SIG-M5 (cell line): ENCODE measurements at places on chromosomes 6 and 20.
A peak's percentile ranks its signal among the peaks of the same experiment; 100 is the strongest.

DNA sequence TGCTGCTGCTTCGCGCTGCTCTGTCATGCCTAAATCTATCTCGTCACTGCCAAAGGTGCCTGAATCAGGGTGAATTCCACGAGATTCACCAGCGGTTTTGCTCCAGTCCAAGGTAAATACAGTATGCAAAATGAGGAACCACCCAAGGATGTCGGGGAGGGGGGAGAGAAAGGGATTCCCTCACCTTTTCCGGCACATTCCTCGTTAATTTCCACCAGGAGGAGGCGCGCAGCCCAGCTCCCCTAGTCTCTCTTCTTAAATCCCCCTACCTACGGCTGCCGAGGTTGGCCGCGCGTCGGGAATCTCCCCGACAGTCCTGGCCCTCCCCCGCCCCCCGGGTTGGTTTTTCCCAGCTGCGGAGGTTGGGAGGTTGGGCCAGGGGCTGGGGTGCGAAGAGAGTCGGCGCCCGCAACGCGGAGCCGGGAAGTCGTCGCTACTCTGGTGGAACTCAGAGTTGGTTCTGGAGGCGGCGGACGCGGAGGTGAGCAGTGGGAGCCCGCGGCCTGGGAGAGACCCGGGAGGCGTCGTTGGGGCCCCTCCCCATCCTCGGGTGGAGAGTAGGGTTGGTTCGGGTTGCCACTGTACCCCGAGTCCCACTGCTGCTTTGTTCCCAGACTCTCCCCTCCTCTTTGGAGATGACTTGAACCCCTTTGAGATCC, at the start of gene TPBG:
Gene TPBG (plus strand): TSS at position 390 of the 659 bp plus-strand sequence. CDS start 1,145 bp downstream, outside the sequence.
- no peak for DNase-seq

- DNase-seq = no peak
These were observed 41.2 kb downstream of the ZHX3 start for GRCh38 chr20:41276317-41276751.

DNA sequence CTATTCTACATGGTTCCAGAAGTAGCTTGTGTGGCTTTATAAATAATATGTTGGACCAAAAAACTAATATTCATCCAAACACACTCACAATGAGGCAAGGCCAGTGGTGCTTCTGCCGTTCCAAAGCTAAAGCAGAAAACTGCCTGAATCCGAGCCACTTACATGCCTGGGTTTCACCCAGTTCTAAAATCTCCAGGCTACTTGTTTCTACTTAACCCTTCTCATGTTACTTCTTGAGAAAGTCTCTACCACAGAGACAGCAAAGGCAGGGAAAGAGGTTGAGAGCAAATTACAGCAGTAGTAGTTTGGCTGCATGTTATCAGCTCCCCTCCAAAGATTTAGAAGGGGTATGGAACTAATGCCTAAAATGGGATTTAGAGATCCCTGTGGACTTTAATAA, 62.0 kb downstream of the FAXC start:
- DNase-seq = no peak

- no peak for DNase-seq
These were observed 38.4 kb downstream of the FAM110A start for GRCh38 chr20:871948-872347.

DNA sequence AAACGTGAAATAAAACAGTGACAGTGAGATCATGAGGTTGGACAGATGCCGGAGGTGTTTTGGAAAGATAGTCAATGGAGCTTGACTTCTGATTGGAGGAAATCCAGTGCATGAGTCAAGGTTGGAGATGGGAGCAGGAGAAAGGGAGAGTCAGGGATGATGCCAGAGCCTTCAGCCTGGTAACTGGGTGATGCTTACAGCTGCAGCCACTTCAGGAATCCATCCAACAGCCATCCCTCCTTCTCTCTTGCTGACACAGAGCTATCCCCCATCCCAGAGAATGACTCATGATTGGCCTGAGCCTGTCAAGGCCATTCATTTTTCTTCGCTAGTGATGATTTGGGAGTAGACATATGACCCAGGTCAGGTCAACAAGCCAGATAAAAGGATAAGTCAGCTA, 112.8 kb downstream of the SAMD5 start:
- DNase-seq = no peak

DNA sequence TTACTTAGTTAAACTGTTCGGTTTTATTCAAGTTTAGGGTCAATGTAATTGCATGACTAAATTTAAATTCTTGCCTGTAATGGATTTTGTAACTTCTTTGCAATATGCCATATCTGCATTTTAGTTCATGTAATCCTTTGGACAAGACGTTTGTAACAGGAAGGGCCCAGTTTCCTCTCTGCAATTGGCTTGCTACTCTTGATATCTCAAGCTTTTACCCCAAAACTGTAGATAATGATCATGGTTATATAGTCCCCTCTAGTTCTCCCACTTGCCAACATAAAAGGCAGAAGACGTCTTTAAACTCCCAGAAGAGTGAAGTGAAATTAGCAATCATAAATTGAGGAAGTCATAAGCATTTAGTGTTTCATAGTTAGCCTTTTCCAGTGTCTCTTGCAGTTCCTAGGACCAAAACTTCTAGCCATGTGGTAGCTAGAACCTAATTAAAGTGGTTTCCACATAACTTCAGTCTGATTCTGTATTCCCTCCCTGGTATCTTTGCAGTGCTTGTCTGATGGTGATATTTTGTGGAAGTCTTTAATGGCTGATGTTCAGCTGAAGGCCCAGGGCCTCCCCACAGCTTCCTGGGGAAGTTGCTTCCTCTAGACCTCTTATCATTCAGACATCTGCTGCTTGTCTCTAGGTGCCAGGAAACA, 117.8 kb upstream of the SUPT3H start:
- DNase-seq = peak; percentile 62

- DNase-seq = no peak
These were observed 37.5 kb upstream of the FRMD1 start for GRCh38 chr6:168116438-168116974.

DNA sequence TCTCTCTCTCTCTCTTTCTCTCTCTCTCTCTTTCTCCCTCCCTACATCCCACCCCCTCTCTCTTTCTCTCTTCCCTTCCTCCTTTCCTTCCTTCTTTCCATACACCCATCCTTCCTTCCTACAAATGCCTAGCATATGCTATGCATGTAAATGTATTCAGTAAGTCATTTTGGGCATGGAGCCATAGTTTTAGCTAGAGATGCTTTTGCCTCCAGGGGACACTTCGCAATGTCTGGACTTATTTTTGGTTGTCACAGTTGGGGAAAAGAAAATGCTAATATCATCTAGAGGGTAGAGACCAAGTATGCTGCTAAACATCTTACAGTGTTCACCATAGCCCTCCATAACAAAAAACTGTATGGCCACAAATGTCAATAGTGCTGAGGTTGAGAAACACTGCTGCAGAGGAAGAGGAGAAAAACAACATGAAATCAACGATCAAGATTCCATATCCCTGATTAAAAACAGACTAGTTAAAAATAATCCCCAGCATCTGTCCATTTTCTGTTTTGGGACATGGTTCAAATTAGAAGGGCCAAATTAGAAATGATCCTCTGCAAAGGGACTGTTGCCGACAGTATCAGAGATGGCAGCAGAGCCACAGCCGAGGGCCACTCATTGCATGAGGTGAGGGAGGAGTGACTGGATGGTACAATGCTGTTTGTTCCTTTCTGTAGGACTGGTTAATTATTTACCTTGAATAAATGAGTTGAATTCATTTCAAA, 152.7 kb downstream of the SH3BGRL2 start:
- DNase-seq = no peak

DNA sequence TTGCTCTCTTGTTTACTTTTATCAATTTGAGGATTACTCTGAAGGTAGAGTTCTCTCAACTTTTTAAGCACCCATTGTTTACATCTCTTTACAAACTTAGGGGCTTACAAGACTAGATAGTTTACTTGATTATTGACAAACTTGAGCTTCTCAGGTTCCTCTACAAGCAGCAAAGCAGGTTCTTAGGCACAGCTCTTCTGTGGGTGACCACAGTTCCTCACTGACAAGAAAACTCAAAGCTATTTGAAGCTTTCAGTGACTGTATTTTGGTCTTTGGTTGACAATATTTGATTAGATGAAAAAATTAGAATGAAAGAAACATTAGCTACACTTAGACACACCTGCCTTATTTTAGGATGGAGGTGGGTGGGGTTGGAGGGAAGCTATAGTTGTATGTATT, 327.3 kb upstream of the RUNX2 start:
- no peak for DNase-seq

DNA sequence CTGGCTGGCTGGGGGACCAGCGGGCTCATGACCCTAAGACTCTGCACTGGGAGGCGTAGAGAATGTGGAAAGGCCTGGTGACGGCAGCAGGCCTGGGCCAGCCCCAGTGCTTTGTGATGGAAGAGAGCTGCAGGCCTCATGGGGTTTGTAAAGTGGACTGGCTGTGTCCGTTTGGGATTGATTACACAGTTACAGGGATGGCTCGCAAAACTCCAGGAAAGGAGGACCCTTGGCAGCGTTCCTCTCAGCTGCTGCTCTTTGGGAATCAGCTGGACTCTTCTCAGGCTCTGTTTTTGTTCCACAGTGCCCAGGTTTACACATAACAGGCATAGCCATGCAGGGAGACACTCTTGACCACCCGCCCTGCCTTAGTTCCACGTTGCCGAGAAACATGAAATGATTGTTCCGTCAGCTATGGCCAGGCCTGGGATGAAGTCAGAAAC, 89.0 kb downstream of the SLX4IP start:
- no peak for DNase-seq

DNA sequence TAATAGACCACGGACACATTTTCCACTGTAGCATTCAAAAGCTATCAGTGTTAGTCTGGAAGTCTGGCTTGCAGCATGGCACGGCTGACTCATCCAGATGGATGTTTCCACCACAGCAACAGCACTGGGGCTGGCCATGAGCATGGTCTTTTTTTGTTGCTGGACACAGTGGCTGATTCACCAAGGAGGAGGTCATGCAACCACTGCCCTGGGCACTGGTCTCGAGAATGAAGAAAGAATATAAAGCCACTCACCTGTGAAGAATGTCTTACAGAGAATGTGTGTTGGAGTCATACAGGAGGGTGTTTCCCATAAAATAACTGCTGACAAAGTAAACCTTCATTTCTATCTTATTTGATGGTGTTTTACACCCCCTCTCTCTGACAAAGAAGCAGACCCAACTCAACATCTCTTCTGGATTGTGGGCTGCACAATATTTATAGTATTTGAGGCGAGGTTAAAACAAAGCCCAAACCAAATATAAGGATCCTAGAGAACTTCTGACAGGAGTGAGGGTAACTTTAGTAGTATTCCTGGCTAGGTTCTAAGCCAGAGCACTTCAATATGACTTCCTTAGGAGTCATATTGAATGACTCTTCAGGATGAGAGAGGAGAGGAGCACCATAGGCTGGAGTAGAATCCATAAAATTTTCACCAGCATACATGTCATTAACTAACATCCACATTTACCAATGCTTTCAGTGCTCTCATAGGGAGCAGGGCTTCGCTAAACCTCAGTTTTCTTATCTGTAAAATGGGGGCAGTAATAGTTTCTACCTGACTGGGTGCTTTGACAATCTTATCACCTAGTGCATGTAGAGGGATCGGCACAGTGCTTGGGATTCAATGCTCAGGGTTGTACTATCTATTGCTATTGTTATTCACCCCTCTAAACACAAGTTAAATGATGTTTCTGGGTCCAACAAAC, 121.4 kb downstream of the KIF13A start:
- no peak for DNase-seq

GRCh38 chr6:12160326-12160725, 129.8 kb upstream of the EDN1 start:
- no peak for DNase-seq

DNA sequence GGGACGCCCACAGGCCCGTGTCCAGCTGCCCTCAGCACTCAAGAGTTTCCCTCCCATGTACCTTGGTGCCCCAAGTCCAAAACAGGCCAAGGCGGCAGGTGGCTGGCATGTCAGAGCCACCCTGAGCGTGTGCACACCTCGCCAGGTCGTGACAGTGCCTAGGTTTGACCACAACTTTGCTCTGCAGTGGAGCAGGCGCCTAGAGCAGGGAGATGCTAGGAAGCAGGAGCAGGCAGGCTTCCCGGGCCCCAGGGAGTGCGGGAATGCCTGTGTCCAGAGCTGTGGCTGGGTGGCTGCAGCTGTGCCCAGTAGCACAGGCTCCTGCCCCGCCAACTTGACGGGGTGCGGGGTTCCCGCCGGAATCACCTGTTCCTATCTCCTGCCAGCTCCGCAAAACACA, 380.8 kb upstream of the IMPG1 start:
- DNase-seq = no peak

DNA sequence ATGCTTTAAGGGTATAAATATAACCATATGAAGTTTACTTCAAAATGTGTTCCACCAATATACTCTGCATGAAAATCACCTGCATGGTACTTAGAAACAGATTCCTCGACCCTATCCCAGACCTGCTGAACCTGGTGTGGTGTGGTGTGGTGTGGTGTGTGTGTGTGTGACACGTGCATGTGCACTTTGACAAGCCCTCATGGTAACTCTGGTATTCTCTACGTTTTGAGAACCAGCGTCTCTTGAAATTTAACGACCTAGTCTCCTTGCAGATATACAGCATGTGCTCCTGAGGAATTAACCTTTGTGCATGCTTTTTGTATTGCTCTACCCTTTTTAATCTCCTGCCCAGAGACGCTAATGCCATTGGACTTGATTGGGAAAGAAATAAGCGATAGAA, 29.5 kb downstream of the GGTLC1 start:
- DNase-seq = no peak

DNA sequence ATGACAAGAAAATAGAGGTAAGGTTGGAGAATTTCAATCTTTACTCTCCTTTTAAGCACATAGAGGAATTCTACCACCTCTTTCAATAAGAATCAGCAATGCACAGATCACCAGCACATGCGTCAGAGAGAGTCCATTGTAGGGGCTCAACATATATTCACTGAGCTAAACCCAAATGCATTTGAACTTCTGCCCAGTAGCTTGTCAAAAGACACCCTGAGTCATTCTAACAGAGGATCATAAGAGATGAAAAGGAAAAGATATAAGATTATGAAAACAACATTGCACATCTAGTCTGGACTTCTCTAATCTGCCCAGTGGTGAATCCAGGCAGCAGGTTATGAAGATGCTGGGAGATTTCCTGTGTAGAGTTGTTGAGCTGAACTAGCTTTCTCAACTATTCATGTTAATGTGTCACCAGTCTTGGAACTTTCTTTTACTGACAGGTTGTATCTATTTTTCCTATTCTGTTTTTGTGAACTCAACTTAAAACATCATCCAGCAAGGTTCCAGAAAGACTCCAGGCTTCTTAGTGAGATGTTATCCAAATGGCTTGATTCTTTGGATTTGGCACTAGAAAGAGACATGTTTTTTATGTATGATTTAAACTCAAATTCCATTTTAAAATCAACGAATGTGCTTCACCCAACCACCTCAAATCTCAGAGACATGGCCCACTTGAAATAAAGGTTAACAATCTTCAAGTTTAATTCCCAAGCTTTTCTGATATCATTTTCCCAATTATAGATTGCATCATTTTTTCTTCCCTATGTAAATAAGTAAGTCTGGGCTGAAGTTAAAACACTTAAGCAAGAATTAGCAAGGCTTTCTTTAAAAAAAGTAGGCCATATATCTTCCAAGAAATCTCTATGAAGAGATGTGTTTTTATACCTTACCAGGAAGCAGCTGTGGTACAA, 89.3 kb downstream of the TSHZ2 start:
- DNase-seq = no peak

GRCh38 chr6:24205020-24205492, 79.0 kb downstream of the NRSN1 start:
- DNase-seq = no peak
